NB4 (cell line): ENCODE measurements at places on chromosomes 3 and 15.

DNA sequence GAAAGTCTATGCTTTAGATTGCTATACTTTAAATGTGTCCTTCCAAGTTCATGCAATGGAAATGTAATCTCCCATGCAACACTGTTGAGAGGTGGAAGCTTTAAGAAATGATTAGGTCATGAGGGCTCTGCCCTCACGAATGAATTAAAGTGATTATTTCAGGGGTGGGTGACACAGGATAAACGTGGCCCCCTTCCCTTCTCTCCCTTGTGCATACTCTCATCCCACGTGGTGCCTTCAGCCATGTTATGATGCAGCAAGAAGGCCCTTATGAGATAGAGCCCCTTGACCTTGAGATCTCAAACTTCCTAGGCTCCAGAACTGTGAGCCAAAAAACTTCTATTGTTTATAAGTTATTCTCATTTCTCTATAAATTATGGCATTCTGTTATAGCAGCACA lies 183.3 kb downstream of the TNIK start:
- DNase-seq = no peak

DNA sequence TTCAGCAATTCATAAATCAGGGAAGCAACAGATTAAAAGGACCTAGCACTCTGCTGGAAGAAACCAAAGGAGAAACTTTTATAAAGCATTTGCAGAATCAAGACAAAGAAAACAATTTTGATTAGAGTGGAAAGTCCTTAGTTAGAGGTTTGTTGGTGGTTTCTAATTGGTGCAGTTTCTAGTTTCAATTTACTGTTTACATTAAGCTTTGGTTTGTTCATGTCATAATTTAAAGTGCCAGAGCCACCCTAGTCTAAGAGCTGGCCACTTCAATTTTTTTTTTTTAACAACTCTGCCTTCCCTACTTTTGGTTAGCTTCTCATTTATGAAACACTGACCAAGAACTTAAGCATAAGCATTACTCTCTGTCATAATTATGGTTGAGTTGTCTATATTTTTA lies 1428.2 kb upstream of the GBE1 start:
- DNase-seq = no peak

DNA sequence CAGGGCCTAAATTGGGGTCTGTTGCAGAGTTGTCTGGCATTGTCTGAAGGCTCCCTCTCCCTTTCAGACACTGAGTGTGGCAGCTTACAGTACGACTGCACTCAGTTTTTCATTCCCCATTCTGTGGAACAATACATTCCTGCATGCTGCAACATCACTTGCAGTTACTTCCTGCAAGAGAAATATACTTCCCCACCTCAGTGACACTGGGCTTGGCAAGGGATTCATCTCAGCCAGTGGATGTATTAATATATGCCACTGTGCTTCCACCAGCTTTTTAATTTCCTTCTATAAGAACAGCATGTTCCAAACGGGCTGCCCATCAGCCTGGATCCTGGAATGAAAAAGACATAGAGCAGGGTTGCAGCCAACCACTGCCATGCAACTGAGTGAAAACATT lies 23.1 kb downstream of the B3GALNT1 start:
- DNase-seq = no peak

DNA sequence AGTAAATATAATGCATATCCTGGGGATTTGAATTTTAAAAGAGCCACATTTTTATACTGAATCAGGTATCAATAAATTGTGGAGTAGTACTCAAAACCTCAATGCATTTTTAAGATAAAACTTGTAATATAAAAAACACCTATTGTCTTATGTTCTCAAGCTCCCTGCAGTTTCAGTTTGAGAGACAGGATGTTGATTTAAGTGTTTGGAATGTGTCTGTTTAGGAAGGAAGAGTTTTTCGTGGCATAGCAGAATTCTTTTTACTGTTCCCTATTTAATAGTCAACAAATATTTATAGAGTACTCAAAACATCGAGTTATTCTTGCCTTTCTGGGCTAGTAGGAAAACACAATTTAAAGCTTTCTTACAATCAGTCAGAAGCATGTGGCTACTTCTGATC lies 146.1 kb upstream of the BCHE start:
- no peak for DNase-seq

- peak; percentile 39 for DNase-seq
Observed at GRCh38 chr3:15331606-15332404, 581 bp downstream of the SH3BP5 start.

- DNase-seq = peak; percentile 14
Observed at GRCh38 chr3:23474580-23475357, 271.6 kb downstream of the UBE2E2 start.

DNA sequence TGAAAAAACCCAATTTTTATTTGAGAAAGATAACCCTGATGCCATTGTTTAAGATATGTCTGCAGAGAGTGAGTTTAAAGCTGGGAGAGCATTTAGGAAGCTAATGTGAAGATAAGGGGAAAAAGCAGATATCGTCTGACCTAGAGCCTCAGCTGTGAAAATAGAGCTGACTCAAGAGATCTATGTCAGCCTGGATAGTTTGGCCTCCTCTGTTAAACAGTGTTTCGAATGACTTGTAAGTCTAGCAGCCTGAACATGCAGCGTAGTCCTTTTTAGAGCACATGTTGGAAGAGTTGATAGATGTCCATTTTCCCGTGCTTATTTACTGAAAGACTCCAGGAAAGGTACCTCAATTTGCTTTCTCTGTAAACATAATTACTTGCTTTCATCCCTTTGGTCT lies 48.1 kb downstream of the ALCAM start:
- no peak for DNase-seq

DNA sequence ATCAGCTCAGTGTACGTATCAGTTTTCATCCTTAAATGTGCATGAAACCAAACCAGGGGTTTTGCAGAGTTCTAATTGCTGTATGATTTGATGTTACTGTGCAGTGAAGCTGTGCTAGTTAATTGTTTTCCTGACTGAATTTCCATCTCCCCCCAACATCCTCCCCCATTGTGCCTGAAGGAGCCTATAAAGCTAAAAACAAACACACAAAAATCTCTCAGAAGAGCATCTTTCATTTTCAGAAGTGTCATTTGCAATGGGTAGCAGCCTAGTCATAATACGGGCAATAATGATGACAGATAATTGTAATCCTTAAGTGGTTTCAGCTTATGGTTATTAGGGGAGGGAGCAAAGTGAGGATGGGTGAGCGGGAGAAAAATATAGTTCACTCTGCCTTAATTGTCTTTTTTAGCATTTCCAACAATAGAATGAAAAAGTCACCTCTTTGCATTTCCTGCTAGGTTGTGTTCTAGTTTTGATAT lies 207.9 kb upstream of the TBL1XR1 start:
- DNase-seq = no peak

GRCh38 chr3:41207355-41207754 lies 8.1 kb downstream of the CTNNB1 start:
- DNase-seq = no peak

DNA sequence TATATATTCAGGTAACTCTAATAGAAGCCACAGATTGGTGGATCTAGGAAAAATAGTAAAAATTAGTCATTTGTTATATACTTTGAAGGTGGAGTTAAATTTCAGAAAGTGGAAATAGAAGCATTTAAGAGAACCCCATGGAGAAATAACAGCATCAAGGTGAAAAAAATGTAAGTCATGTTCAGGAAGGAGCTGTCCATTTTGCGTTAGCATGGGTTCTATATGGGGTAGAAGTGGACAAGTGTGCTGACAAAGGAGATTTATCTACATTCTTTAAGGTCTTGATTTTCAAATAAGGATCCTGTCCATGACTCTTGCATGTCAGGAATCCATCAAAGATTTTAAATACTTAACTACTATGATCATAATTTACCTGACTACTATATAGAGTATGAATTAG lies 50.2 kb upstream of the ROBO1 start:
- DNase-seq = no peak

- no peak for DNase-seq
Observed at GRCh38 chr15:55977231-55977630, 16.2 kb downstream of the NEDD4 start.

GRCh38 chr3:155428563-155428962 lies 135.1 kb upstream of the STRIT1 start:
- DNase-seq = no peak

- DNase-seq = no peak
Observed at GRCh38 chr15:36406366-36406765, 173.1 kb upstream of the CDIN1 start.

- no peak for DNase-seq
Observed at GRCh38 chr15:66803182-66803729, 101.2 kb downstream of the SMAD6 start.

- no peak for DNase-seq
Observed at GRCh38 chr3:98821063-98821462, 57.9 kb downstream of the ST3GAL6 start.

DNA sequence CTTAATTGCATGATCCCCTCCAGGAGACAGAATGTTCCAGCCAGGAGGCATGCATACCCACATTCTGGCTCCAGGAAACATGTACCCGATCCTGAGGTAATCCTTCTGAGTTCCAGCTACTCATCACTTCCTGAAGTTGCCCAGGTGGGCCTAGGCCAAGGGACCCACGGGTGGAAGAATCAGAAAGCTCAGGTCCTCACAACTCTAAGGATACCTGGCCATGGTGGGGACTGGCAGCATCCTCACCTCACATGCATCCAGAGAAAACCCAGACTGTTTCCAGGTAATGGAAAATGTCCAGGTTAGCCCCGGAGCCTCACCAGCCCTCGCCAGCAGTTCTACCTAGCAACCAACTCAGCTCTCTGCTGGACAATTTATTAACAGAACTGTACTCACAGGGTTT lies 78.2 kb downstream of the DAPK2 start:
- no peak for DNase-seq

GRCh38 chr3:67361323-67361722 lies 293.1 kb downstream of the SUCLG2 start:
- no peak for DNase-seq

DNA sequence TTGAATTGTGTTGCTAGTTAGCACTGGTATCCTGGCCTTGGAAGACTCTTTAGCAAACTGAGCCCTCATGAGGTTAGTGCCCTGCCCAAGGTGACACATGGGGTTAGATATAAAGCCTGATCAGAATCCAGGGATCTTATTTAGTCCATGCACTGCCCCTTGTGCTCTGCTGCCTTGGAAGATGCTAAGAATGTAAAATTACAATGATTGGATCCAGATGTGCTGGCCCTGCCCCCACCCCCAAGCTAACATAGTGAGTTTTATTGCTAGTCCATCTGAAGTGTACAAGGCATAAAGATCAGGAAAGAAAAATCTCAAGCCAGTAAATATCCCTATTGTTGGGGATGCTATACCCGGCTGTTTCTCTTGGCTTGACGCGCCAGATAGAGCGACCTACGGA lies 248.1 kb upstream of the C2CD4B start:
- no peak for DNase-seq

DNA sequence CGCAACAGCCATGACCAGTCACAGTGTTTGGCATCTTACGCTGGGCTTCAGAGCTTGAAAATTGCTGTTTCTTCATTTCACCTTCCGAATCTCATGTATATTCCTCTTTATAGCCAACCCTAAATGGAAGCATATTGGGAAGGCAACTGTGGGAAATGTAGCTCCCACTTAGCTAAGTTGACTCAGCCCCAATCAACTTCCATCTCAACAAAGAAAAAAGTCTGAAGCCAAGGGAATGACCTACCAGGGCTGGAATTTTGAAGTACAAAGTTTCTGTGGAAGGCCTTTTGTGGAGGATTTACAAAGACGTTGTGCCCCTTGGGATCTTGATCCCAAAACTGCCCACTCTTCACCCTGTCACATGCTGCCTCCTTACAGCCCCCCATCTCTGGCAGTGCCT lies 85.2 kb upstream of the OXTR start:
- no peak for DNase-seq

DNA sequence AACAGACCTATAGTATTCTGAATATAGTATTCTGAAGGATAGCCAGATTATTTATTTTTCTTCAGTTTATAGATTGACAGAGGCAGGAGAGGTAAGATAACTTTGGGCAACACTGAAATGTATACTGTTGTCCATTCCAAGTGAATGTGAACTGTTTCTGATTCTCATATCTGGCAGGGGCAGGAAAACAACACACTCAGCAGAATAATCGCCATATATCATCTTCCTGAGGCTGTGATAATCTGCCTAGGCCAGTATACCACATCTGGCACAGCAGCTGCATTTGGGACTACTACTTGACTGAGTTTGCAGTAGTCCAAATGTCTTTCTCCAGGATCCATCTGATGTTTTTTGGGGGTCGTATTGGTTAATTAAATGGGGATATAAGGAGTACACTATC lies 22.4 kb upstream of the SETD2 start:
- DNase-seq = no peak

GRCh38 chr15:65638681-65639089 lies 16.9 kb downstream of the SLC24A1 start:
- peak; percentile 77 for DNase-seq

DNA sequence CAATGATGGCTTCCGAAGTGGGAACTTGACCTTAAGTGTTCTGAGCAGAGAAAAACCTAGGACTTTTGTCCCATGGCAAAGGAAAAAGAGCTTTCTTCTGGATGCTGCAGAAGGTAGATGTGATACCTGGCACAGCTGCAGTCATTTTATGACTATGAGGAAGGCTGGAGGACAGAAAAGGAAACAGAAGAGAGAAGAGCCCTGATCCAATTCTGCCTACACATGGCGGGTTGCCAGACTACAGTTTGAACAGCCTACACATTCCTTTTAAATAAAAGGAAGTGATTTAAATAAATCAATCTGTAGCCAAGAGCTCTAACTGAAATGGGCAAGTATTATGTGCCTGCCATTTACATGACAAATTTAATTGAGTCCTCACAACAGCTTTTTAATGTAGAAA lies 43.6 kb upstream of the CHRNB4 start:
- DNase-seq = no peak

DNA sequence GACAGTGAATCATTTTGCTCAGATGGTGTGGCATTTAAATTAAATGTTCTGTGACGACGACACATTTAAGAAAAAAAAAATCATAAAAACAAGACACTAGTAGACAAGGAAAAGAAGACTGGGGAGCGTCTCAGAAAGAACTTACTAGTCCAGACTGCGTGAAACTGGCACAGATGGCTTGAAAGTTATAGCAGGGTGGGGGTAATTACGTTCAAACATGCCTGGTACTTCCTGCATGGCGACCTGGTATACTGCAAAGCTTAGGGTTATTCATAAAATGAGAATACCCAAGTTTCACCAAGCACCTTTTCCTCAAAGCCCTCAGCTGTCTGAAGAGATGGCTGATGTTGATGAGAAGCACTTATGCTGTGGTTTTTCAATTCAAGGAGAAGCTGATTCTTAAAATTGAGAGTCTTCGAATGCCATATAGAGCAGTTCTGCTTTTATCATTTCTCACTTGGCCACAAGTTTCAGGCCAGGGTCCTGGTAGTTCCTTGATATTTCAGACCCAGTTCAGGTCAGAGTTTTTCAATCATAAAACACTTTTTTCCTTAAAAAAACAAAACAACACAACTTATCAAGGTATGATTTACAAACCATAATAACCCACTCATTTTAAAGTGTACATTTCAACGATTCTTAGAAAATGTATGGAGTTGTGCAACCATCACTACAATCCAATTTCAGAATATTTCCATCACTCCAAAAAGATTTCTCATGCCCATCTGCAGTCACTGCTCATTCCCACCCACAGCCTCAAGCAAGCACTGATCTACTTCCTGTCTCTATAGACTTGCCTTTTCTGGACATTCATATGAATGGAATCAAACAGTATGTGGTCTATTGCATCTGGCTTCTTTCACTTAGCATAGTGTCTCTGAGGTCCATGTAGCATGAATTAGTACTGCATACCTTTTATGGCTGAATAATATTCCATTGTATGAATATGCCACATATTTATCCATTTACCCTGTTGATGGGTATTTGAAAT lies 24.7 kb downstream of the PCOLCE2 start:
- peak; percentile 37 for DNase-seq

- DNase-seq = no peak
Observed at GRCh38 chr3:153756816-153757215, 364.4 kb upstream of the ARHGEF26 start.
